Cardiac muscle cell (in vitro differentiated cells and primary cell): ENCODE measurements at places on chromosomes 7 and 10. TPM values are rescaled to one million over a fixed set of nuclear protein-coding genes. Genes with fewer than 3 reads are reported as not detected.

GRCh38 chr10:76281659-76282058 is 850.2 kb downstream of the LRMDA start:
- H3K36me3 ChIP-seq: no peaks in the 10 kb centered on the region
- H3K4me1 ChIP-seq: peaks cover 22% of the 10 kb centered on the region
- H3K27me3 ChIP-seq: no peaks in the 10 kb centered on the region
- no peak overlapping the region for H3K27ac ChIP-seq
- DNase-seq: no peak

DNA sequence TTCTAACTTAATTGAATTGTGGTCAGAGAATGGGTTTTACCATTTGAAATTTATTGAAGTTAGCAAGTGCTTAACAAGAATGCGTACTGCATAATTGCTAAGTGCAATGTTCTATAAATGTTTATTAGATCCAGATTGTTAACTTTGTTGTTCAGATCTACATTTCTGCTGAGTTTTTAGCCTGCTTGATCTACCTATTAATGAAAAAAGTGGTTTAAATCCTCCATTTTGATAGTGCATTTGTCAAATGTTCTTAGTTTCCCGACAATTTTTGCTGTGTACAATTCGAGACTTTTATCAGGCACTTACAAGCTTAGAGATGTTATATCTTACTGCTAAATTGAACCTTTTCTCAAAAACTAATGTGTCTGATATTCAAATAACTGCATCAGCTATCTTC is 156.4 kb upstream of the ADCY1 start:
- H3K4me1 ChIP-seq: no peaks in the 10 kb centered on the region
- H3K4me3 ChIP-seq: no peak overlapping the region
- no peak overlapping the region for H3K27ac ChIP-seq
- no peak for DNase-seq
- H3K36me3 ChIP-seq: no peaks in the 10 kb centered on the region

DNA sequence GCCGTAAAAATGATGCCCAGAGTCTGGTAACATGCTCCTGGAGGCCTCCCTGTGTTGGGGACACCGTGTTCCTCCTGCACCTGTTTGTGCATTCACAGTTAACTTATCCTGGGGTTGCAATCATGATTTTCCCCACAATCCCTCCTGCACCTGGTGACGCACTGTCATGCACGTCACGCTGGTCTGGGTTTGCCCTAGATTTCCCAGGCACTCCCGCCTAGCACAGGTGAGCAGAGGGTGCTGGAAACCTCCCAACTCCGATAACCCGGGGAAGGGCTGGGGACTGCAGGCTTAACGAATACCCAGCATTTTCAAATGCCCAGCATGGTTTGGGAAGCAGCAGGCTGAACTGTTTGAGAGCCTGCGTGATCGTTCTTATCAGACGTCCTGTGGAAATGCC is 427.1 kb downstream of the TCERG1L start:
- no peaks in the 10 kb centered on the region for H3K4me1 ChIP-seq
- no peak overlapping the region for H3K27ac ChIP-seq
- no peaks in the 10 kb centered on the region for H3K36me3 ChIP-seq
- H3K27me3 ChIP-seq: no peaks in the 10 kb centered on the region

- H3K27me3 ChIP-seq: no peaks in the 10 kb centered on the region
- no peak for DNase-seq
- no peaks in the 10 kb centered on the region for H3K36me3 ChIP-seq
- H3K4me1 ChIP-seq: peaks cover 15% of the 10 kb centered on the region
- H3K27ac ChIP-seq: no peak overlapping the region
Observed at GRCh38 chr7:6232534-6232933, 39.9 kb downstream of the CYTH3 start.

CRPPA gene
- total RNA-seq: 4.6 and 5.0 TPM in 2 replicates

DNA sequence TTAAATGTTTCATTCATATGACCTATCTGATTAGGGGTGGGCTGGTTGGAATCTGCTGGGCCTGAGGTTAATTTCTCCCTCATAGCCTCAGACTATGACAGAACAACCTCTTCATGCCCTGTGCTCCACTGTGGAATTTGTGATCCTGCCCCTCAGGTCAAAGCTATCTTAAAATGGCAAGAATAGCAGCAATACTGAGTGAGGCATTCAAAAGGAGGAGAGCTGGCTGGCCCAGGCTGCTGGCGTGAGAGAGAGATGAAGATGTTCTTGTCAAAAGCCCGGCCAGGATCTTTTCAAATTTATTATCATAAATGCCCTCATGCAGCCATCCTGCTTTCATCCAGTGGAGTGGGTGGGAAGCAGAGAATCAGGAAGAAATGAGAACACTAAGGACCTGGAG is 41.8 kb upstream of the PLCE1 start:
- H3K4me3 ChIP-seq: no peak overlapping the region
- H3K27ac ChIP-seq: peak overlapping the region; percentile 10
- H3K4me1 ChIP-seq: peaks cover 6% of the 10 kb centered on the region
- H3K27me3 ChIP-seq: no peaks in the 10 kb centered on the region
- no peaks in the 10 kb centered on the region for H3K36me3 ChIP-seq

- H3K27ac ChIP-seq: no peak overlapping the region
- peaks cover 4% of the 10 kb centered on the region for H3K4me1 ChIP-seq
- no peak overlapping the region for H3K4me3 ChIP-seq
- no peak for DNase-seq
- no peaks in the 10 kb centered on the region for H3K27me3 ChIP-seq
- H3K36me3 ChIP-seq: no peaks in the 10 kb centered on the region
Observed at GRCh38 chr10:124049484-124049883, 43.9 kb downstream of the CHST15 start.

TOMM7 gene
- total RNA-seq: 58.7 and 113 TPM in 2 replicates

GRCh38 chr7:32522746-32523530 is 27.6 kb downstream of the AVL9 start:
- no peak for DNase-seq
- no peaks in the 10 kb centered on the region for H3K4me1 ChIP-seq
- no peak overlapping the region for H3K4me3 ChIP-seq
- H3K36me3 ChIP-seq: peaks cover 3% of the 10 kb centered on the region

DNA sequence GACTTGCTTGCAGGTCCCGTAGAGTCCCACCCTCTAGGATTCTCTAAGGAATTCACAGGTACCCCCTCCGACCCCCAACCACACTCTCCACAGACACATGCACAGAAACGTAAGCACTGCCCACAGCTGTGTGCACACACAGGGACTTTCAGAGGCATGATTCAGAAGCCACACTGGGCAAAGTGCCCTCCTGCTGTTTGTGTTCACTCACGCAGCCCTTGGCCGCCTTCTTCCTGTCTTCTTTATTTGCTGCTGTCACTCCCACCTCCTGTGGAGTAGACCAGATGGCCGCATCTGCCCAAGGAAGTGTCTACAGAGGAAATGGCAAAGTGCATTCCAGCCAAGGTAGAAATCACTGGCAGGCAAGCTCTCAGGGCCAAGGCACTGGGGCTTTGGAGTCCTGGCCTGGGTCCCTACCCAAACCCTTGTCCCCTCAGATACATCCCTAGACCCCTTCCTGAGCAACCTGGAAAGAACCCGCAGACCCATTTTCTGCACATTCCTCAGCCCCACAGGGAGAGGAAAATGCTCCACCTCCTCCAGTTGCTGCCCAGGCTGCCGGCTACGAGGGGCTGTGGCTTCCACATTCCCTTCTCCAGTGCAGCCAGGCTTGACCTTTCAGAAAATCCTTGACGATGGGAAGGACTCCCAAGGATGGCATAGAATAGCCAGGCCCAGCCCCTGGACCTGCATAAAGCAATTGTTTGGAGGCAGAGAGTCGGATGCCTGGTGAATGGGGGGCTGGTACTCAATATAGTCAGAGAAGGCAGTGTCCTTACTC is 21.6 kb upstream of the GIMAP8 start:
- H3K27ac ChIP-seq: no peak overlapping the region
- no peak overlapping the region for H3K4me3 ChIP-seq
- no peaks in the 10 kb centered on the region for H3K4me1 ChIP-seq
- H3K36me3 ChIP-seq: no peaks in the 10 kb centered on the region
- DNase-seq: no peak

GRCh38 chr7:12769444-12769843 is 82.0 kb downstream of the ARL4A start:
- H3K4me3 ChIP-seq: no peak overlapping the region
- no peak for DNase-seq
- H3K36me3 ChIP-seq: no peaks in the 10 kb centered on the region
- no peaks in the 10 kb centered on the region for H3K4me1 ChIP-seq
- no peaks in the 10 kb centered on the region for H3K27me3 ChIP-seq

DNA sequence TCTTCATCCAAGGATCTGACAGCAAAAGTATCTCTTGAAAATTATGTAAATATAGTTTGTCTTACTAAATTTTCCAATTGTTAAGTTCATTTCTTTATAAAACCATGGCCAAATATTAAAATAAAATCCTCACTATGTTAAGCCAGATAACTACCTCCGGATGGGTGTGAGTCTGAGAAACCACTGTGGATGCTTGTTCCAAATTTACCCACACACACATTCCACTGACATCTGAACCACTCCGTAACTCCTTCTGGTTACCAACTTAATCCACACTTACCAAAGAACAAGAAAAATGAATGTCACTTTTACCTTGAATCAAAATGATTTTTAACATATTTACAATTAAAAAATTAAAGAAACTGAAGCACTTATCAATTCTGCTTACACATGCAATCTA is 19.7 kb downstream of the CYTH3 start:
- H3K36me3 ChIP-seq: no peaks in the 10 kb centered on the region
- peaks cover 33% of the 10 kb centered on the region for H3K4me1 ChIP-seq
- H3K27me3 ChIP-seq: no peaks in the 10 kb centered on the region
- peak; percentile 53 for DNase-seq
- no peak overlapping the region for H3K27ac ChIP-seq

DNA sequence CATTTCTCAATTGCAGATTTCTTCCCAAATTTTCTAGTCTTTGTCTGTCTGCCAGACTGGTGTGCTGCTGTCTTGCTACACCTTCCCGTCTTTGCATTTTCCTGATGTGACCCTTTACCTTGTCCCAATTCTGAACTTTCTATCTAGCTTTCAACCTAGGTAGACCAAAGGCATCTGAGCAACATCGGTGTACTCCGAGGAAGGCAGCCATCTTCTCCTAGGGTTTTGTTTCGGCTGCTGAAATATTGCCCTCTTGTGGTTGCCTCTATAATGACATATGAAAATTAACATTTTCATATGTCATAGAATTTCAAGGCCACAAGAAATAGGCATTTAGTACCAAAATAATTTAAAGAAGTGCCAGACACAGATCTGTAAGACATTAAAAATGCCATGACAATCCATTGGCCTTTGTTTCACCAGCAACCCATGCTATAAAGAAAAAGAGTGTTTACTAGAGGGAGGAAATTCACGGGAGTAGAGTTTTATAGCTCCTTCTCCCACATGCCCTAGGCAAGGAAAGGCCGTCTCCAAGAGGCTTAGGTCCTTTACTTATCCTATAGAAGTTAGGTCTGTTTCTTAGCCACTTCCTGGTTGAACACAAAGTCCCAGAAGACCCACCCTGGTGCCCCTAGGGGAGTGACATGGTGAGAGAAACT is 23.4 kb downstream of the OR9A2 start:
- H3K36me3 ChIP-seq: no peaks in the 10 kb centered on the region
- H3K4me1 ChIP-seq: no peaks in the 10 kb centered on the region
- DNase-seq: peak; percentile 60
- no peak overlapping the region for H3K4me3 ChIP-seq
- H3K27me3 ChIP-seq: no peaks in the 10 kb centered on the region

DNA sequence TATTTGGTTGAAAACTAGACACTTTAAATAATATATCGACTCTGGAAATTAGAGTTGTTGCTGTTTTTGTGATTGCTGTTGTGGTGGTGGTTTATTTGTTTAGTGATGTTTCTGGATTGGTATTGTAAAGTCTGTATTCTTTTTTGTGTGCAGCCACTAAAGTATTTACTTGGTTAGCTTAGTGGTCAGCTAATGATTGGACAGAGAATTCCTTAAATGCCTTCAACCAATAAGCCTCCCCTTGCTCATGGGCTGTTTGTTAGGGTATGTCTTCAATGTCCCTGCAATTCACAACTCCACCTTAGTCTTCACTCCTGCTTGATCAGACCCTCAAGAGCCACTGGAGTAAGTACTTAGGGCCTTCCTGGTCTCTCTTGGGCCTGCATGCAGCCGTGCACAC is 71.0 kb downstream of the PAXIP1 start:
- H3K4me1 ChIP-seq: no peaks in the 10 kb centered on the region
- no peaks in the 10 kb centered on the region for H3K27me3 ChIP-seq
- DNase-seq: no peak
- no peak overlapping the region for H3K4me3 ChIP-seq
- H3K27ac ChIP-seq: no peak overlapping the region
- no peaks in the 10 kb centered on the region for H3K36me3 ChIP-seq

- no peaks in the 10 kb centered on the region for H3K27me3 ChIP-seq
- H3K4me3 ChIP-seq: no peak overlapping the region
- H3K27ac ChIP-seq: no peak overlapping the region
- DNase-seq: no peak
- H3K4me1 ChIP-seq: peaks cover 4% of the 10 kb centered on the region
- no peaks in the 10 kb centered on the region for H3K36me3 ChIP-seq
Observed at GRCh38 chr7:70810558-70811139, 321.3 kb upstream of the GALNT17 start.

NKX2-3 gene
- not detected in 2 replicates for total RNA-seq

- no peaks in the 10 kb centered on the region for H3K27me3 ChIP-seq
- no peak overlapping the region for H3K4me3 ChIP-seq
- H3K4me1 ChIP-seq: peaks cover 36% of the 10 kb centered on the region
- DNase-seq: peak; percentile 80
Observed at GRCh38 chr7:105934572-105935185, 28.4 kb upstream of the CDHR3 start.

DNA sequence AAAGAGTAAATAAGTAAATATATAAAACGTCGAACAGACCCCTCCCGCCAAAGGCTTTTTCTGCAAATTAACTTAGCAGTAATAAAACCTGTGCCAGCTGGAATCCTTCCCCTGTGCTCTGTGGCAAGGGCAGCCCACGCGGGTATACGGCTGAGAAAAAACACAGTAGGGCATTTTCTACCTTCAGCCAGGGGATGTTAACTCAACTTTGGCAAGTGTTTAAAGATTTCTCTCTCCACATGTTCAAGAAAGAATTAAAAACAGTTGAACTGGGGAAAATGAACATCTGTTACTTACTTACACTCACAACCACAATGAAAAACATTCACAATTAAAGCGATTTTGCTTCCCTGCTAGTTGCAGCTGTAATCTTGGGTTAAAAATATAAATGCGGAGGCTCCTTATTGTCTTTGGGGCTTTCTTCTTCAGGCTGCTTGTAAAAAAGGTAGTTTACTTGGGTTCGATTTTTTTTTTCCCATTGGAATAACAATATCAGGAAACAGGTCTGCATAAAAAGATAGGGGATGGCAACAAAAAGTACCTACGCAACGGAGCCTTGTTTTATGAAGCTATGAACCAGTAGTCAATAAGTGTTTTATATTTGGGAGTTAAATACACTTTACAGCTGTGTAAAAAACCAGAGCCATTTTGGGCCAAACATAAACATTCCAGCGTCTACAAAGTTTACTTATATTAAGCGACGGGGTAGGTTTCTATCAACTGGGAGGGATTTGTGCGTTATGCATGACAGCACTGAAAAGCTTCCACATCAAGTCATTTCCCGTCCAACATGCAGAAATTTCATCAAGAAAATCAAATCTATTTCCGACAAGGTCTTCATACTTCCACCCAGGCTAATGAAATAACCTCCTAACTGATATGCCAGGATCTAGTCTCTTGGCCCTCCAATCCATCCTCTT is 132.7 kb downstream of the TAX1BP1 start:
- no peaks in the 10 kb centered on the region for H3K36me3 ChIP-seq
- H3K4me3 ChIP-seq: no peak overlapping the region
- H3K27ac ChIP-seq: no peak overlapping the region
- H3K27me3 ChIP-seq: no peaks in the 10 kb centered on the region

GRCh38 chr7:132592936-132593335 is 16.7 kb upstream of the PLXNA4 start:
- peaks cover 74% of the 10 kb centered on the region for H3K27me3 ChIP-seq
- H3K4me3 ChIP-seq: no peak overlapping the region
- no peaks in the 10 kb centered on the region for H3K4me1 ChIP-seq
- no peaks in the 10 kb centered on the region for H3K36me3 ChIP-seq
- no peak overlapping the region for H3K27ac ChIP-seq
